ENCODE measurements at places on chromosomes 11 and 22.

- peak; percentile 67 for DNase-seq
These were observed 7.9 kb upstream of the SYT7 start for GRCh38 chr11:61588728-61589191.

- no peak for DNase-seq
These were observed 13.1 kb upstream of the MMP1 start for GRCh38 chr11:102810950-102811660.

DNA sequence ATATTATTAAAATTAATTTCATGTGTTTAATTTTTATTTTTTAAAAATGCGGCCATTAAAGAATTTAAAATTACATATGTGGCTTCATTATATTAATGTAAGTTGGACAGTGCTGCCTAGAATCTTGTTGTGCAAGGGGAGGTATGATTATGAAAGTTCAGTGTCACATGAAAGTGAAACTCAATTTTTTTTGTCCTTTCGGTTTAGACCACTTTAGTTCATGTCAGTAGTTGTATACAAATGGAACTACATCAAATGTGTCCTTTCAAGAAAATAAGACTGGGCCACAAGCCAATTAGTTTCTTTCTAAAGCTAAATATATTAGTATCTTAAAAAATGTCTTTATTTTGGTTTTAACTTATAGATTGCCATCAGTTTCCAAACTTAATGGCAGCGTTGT is 35.7 kb downstream of the TBCEL start:
- DNase-seq: no peak

DNA sequence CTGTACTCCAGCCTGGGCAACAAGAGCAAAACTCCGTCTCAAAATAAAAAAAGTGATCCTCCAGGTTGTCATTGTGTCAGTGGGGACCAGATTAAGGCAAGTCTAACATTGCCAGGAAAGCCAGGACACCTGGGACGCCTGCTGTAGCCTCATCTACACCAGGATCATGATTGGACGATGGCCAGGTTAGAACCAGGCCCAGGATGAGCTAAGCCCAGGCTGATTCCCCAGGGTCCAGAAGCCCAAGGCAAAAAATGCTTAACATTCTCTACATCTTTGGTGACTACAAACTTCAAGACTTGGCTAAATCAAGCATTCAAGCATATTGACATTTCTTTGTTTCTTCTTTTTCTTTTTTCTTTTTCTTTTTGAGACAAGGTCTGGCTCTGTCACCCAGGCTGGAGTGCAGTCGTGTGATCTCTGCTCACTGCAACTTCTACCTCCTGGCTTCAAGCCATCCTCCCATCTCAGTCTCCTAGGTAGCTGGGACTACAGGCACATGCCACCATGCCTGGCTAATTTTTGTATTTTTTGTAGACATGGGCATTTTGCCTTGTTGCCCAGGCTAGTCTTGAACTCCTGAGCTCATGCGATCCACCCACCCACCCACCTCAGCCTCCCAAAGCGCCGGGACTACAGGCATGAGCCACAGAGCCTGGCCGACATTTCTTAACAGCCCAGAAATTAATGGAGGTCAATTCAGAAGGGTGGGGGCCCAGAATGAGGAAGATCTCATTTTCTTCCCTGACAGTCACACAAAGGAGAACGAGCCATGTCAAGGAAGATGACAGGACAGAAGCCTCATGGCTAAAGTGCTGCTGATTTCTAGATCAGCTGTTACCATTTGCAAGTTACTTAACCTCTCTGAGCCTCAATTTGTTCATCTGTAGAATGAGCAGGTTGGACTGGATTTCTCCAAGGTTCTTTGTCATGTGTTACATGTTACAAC is 12.5 kb upstream of the PTPRJ start:
- no peak for DNase-seq

DNA sequence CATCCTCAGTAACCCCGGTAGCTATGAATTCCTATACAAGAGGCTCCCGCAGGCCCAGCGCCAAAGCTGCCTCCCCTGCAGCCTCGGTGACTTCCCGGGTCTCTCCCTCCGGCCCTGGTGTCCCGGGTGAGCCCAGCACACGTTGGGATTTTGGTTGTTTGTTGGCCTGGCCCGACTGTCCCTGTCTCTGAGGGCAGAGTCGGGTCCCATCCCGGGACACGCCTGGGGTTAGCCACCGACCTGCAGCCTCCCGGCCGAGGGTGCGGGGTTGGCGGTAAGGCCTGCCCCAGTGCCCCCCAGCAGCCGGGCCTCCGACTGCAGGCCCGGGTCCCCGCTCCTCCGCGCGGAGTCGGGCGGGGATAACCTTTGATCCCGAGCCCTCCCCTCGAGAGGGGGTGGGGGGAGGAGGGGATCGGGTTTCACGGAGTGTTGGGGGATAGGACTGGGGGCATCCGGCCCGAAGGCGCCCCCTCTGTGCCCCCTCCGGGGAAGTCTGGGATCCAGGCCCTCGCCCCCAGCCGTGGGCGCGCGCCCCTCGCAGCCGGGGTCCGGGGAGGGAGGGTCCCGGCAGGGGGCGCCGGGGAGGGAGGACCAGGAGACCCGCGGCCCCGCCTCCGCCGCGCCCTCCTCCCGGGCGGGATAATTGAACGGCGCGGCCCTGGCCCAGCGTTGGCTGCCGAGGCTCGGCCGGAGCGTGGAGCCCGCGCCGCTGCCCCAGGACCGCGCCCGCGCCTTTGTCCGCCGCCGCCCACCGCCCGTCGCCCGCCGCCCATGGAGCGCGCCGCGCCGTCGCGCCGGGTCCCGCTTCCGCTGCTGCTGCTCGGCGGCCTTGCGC is at the start of gene FBLN1:
Gene FBLN1, plus strand, starts transcription at position 669 of the 835 bp plus-strand sequence. Its CDS starts 103 bp downstream, at position 772.
- DNase-seq: peak; percentile 62

Data from foreskin fibroblast (primary cell).